Panc1 (cell line): ENCODE measurements at places on chromosomes 16 and 17.

- no peak for DNase-seq
Observed at GRCh38 chr17:31449746-31450145, 58.3 kb downstream of the RAB11FIP4 start.

DNA sequence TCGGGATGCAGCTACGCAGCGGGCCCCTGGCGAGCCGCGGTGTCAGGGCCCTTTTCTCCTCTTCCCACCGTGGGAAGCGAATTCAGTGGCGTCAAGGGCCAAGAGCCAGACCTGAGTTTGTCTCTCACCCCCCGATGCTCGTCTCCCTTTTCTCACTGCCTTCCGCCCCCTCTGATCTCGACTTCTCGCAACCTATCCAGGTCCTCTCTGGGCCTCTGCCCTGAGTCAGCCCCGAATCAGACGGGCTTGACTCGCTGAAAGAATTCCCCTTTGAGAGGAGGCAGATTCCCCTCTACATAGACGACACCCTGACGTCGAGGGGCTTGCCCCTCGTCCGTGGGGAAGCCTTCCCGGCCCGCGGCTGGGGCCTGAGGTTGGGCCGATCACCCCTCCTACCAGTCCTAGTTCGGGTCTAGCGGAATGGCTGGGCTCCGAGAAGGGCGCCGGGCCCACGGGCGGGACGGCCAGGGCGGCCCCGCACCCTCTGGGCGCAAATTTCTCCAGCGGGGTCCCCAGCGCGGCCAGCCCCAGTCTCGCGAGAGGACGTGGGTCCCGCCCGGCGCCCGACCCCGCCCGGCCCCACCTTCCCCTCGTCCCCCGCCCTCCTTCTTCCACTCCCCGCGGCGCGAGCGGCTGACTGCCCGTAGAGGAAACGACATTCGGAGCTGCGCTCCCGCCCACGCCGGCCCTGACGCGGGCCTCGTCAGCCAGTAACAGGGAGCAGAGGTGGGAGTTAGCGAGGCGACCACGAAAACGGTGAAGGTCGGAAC lies at the start of gene GGNBP2:
Gene GGNBP2, plus strand, starts transcription at position 613 of the 770 bp plus-strand sequence. CDS start 806 bp downstream, outside the sequence.
- no peak for DNase-seq

DNA sequence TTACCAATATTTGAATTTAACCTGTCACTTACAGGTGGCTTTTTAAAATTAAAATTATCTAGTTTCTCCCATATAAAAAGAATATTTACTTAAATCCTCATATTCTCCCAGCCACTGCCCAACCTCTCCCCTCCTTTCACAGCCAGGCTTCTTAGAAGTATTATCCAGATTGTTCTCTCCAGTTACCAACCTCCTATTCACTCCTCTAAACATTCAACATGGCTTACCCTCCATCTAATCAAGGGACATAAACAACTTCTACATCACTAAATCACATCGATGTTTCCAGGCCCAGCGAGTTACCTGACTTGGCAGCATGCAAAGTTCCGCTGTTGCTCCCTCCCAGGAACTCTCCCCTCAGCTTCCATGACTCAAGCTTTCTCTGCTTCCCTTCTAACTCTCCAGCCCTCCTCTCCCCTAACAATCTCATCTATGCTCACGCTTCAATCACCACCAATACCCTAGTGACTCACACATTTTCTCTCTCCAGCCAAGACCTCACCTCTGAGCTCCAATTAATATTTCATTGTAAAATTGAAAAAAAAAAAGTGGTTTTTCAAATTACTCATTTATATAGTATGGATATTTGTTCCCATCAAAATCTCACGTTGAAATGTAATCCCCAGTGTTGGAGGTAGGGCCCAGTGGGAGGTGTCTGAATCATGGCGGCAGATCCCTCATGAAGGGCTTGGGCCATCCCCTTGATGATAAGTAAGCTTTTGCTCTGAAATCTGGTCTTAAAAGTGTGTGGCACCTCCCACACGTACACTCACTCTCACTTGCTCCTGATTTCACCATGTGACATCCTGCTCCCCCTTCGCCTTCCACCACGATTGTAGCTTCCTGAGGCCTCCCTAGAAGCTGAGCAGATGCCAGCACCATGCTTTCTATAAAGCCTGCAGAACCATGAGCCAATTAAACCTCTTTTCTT lies 88.5 kb downstream of the HELZ start:
- no peak for DNase-seq

DNA sequence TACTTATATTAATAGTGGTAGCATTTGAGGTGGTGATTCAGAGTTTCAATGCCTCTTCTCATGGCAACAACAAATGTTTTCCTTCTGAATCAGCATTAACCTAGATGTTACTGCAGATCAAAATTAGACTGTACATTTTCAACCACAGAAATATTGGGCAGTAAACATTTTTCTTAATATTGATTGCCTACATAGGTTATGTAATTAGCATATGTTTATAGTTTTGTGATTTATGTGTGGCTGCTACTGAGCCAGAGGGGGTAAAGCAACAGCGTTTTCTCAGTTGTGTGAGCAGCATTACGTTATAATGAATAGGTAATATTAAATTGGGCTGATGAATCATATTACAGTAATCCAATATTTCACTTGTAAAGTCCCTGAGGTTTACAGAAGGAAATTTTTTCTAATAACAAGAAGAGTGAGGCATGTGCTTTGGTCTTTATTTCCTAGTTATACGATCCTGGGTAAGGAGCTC lies 18.8 kb upstream of the BMERB1 start:
- no peak for DNase-seq

- DNase-seq = no peak
Observed at GRCh38 chr16:70686376-70687101, 686 bp upstream of the MTSS2 start.

DNA sequence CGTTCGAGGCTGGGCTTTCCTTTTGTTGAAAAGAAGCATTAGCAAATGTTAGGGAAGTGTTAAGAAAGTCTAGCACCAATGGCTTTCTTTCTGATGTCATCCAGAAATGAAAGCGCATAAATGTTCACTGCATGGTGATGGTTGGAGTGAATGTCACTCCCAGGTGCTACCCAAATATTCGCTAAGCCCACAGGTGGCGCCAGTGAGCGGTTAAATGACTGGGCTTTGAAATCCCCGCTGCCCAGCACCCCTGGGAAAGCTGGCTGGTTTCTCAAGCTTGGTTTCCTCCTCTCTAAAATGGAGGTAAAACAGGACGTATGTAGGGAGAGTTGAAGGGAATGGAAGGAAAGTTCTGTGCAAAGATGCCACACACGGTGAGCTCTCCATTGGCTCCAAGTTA lies 104.4 kb downstream of the IRX5 start:
- DNase-seq = no peak

- no peak for DNase-seq
Observed at GRCh38 chr16:10951026-10951425, 6.7 kb downstream of the CLEC16A start.

DNA sequence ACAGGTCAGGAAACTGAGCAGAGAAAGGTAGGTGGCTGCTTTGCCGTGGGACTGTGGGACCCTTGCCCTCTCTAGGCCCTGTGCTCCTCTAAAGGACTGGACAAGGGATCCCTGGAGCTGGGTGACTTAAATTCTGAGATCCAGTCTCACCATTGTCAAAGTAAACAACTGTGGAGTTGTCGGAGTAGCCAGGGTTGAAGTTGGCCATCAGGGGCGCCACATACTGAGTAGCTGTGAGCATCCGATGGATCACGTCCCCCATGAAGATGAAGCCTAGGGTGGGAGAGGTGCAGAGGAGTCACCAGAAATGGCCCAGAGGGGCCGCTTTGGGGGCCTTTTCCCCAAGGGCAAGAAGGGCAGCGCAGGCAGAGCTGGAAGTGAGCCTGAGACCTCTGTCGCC lies 43.5 kb downstream of the PLXDC1 start:
- no peak for DNase-seq

DNA sequence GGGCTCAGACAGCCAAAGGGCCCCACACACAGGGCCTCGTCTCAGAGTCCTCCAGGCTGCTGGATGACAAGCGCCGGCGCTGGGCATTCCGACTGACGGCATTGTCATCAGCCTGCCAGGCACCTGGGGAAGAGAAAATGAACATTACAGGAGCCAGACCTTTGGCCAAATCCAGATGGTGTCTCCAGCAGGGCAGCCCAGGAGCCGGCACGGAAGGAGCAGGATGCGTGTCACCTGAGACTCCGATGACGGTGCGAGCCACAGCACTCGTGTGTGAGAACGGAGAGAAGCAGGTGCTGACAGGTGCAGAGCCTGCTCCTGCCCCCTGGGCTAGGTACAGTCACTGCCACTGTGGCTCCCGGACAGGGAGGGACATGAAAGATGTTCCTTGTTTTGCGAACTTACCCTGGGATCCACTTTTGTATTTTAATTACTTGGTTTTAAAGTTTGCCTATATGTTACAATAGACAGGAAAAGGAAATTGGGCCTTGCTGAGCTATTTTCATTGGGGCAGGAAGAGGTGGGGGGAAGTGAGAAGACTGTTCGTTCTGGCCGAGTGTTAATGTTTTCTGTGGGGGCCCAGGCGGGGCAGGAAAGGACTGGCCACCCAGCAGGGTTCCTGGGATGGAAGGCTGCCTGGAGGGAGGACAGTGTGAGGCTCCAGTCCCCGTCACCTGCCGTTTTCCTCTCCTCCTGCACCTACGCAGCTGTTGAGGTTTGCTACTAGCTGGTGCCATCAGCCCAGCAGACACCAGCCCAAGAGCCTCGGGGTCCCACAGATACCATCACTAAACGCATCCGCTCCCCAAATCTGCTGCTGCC lies 4.4 kb upstream of the FOXJ1 start:
- no peak for DNase-seq

DNA sequence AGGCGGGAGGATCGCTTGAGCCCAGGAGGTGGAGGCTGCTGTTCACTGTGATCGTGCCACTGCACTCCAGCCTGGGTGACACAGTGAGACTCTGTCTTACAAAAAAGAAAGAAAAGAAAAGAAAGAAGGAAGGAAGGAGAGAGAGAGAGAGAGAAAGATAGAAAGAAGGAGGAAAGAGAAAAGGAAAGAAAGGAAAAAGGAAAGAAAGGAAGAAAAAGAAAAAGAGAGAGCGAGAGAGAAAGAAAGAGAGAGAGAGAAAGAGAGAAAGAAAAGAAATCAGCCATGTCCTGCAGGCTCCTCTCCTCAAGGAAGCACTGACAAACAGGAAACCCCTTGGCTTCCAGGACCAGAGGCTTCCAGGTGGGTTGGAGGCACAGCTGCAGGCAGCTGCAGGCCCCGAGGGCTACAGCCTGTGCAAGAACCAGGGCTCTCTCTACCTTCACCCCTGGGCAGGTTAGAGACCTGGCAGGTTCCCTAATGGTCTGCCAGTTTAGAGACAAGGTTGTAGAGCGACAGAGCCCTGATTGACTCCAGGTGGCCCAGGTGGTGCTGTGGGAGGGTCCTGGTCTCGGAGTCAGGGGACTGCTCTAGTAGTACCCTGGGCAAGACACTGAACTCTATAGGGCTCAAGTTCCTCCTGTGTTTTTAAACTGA lies 53.8 kb downstream of the PECAM1 start:
- no peak for DNase-seq

GRCh38 chr17:66715076-66715675 lies 119.7 kb upstream of the CACNG5 start:
- DNase-seq = no peak

DNA sequence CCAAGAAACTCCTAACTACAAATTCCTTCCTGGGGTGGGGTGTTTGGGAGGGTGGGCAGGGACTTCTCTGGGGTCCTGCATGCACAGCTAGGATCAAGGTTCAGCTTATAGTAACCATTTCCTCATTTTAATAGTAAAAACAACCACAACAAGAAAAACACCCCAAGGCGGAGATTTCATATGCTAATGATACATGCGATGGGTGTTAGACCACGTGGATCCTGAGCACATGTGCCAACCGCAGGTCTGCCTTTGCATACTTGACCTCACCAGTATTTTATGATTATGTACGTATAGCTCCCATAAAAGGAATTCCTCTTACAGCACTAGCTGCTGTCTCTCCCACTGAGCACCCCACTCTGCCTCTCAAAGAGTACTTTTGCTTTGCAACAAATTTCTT lies 1.9 kb downstream of the KRTAP4-11 start:
- no peak for DNase-seq

DNA sequence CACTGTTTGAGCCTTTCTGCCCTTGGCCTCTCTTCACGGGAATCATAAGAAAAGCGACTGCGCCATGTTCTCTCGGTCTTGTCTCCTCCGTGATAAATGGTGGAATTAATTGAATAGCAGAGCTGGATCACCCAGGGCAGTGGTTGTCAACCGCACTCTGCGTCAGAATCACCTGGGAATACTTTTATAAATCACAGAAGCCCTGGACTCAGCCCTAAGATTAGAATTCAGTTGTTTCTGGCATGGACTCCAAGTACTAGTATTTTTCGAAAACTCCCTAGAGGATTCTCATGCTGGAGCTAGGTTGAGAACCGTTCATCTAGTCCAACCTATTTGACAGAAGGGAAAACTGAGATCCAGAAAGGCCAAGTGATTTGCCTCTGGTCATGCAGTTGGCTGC lies 64.1 kb downstream of the SPACA3 start:
- no peak for DNase-seq

- peak; percentile 39 for DNase-seq
Observed at GRCh38 chr17:1147664-1148063, 32.1 kb downstream of the ABR start.

- no peak for DNase-seq
Observed at GRCh38 chr17:55580596-55581133, 69.4 kb upstream of the SMIM36 start.

- DNase-seq = no peak
Observed at GRCh38 chr16:85862476-85863383, 36.2 kb upstream of the IRF8 start.

DNA sequence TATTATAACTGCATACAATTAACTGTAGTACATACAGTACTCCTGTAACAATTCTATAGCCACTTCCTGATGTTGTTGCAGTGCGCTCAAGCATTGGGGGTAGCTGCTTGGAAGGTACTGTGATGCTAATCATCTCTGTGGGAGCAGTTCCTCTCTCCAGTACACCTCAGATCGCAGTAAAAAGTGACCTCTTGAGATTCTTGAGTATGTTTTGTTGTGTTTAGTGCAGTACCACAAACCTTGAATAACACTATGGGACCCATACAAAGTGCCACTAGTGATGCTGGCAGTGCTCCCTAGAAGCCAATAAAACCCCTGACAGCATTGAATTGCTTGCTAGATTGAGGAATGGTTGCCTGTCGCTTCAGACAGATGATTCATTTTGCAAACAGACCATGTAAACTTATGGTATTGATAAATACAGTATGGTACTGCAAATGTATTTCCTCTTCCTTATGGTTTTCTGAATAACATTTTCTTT lies 193.0 kb downstream of the SPECC1 start:
- DNase-seq = no peak

DNA sequence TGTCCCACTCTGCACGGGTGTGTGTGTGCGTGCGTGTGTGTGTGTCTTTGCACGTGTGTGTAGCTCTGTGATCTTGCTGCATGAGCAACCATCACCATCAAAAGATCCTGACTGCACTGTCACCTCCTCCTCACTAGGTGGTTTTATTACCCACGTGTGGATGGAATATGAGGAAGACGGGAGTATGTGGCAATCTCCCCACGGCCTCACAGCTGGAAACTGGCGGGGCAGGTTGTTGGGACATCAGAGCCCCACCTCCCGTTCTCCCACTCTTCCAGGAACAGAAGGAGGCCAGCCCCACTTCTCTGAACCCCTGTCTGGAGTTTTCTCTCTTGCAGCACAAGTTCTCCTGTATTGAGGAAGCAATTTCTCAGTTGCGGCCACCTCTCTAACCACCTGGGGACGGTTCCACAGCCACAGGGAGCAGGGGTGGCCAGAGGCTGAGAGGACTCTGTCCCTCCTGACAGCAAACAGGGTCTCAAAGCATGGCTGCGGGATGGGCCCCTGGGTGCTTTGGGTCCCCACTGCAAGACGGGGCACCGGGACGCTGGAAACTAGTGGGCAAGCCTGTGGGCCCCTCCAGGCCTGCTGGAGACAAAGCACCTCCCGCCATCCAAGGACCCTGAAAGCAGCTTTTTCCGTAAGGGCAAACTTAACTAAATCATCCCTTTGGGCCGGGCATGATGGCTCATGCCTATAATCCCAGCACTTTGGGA lies 27.9 kb upstream of the ATP2C2 start:
- no peak for DNase-seq
